CD14-positive monocyte (primary cell): ENCODE measurements at places on chromosomes 12 and 14.

- DNase-seq, result no peak
Measured at GRCh38 chr12:52392465-52393007, 7.1 kb upstream of the KRT84 start.

GRCh38 chr14:105203057-105203531 is 22.0 kb upstream of the NUDT14 start:
- peak; percentile 59 for DNase-seq

- peak; percentile 97 for DNase-seq
Measured at GRCh38 chr12:6140651-6141447, 16.4 kb upstream of the VWF start.

DNA sequence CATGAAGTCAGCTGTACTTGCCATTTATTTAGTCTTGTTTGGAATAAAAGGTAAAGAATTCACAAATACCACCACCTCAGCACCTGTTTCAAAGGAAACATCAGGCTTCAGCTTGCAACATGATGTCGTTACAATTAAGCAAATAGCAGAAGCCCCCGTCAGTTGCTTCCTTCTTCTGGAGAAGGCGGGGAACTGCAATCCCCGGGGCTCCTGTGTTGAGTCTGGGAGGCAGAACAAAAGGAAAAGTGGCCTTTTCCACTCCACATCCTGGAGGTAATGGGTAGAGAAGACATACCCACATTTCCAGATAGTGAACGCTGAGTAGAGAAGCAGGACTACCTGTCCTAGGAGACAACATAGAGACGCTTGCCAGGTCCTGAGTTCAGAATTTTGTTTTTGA is 92.8 kb downstream of the DNAH10 start:
- DNase-seq, result no peak

DNA sequence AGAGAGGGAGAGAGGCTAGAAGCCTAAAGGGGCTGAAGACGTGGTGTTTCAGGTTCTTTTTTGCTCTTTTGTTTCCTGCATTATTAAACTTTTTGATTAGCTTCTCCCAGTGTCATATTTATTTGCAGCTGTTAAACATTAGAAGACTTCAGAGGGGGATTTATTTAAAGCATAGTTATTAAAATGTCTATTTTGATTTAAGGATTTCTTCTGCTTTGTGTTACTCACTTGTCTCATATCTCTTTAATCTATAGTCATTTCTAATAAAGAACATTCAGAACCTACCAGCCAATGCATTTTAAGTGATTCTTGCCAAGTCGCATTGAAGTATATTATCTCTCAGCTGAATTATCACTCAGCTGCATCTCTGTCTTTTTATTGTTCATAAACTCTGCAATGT is 152.0 kb upstream of the DYRK2 start:
- no peak for DNase-seq
